Foreskin keratinocyte (primary cell): ENCODE measurements at places on chromosomes 2 and 18.
A peak's percentile ranks its signal among the peaks of the same experiment; 100 is the strongest.

DNA sequence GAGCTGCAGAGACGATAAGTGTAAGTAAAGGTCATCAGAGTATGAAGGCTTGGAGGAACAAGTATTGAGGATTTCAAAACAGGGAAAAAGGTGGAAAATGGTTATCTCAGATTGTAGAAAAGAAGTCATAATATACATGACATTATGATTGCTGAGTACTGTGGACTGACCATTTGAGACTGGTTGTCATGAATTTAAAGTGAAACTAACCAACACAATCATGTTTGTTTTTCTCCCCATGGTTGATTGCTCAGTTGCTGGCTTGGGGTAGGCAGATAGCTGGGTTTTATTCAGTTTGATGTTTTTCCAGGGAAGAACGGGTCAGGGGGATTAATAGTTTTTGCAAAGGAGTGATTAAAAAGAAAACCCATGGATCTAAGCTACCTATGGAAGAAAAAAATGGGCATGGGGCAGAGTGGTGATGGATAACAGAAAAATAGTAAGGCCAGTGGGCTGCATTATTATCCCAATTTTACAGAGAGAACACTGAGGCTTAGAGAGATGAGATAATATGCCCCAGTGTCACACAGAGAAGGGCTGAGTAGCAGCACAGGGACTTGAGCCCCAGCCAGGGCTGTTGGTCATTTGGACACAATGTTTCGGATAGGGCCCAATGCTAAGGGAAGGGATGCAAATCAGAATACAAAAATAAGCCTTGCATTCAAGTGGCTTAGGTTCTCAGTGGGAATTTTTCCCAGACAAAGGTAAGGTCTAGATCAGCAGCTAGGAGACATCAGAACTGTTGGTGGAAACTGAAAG lies 885.7 kb downstream of the DCC start:
- DNase-seq, result no peak

- no peak for DNase-seq
These were observed 104.4 kb upstream of the STK17B start for GRCh38 chr2:196275646-196276352.

DNA sequence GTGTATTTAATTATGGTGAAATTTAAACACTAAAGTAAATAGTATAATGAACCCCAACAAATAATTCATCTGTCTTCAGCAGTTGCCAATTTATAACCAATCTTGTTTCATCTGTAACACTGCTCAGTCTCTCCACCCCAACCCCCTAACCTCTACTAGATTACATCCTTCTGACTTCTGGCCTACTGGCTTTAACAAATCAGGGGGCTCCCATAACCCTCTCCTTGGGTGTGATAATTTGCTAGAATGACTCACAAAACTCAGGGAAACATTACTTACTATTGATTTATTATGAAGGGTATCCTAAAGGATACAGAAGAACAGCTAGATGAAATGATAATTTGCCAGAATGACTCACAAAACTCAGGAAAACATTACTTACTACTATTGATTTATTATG lies 50.7 kb downstream of the PIK3C3 start:
- DNase-seq, result no peak

DNA sequence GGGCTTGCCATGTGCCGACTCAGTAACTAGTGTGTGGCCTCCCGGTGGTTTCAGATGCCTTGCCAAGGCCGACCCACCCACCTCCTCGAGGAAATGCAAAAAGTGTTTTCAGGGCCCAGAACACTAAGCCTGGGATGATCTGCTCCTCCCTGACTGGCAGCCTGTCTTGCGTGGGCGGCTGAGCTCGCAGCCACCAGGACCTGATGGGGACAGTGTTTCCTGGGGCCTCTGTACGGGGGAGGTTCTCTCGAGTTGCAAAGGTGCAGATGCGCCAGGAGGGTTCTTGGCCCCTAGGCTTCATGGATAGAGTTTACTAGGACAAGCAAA lies 85.2 kb downstream of the GLI2 start:
- DNase-seq, result no peak

DNA sequence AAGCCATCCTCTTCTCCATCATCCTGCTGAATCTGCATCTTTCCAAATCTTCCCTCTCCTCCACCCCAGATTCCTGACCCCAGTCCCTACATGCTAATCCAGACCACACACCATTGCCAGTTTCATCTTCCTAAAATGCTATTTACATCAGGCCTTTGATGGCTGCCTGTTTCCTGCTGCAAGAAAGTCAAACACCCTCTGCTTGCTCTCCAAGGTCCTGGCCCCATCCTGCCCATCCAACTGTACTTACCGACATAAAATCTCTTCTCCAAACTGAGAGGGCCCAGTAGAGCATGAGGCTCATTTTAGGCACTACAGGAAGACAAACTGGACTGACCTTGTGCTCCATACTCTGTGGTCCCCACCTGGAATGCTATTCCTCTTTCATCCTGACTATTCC lies 19.0 kb downstream of the ALK start:
- DNase-seq, result no peak

DNA sequence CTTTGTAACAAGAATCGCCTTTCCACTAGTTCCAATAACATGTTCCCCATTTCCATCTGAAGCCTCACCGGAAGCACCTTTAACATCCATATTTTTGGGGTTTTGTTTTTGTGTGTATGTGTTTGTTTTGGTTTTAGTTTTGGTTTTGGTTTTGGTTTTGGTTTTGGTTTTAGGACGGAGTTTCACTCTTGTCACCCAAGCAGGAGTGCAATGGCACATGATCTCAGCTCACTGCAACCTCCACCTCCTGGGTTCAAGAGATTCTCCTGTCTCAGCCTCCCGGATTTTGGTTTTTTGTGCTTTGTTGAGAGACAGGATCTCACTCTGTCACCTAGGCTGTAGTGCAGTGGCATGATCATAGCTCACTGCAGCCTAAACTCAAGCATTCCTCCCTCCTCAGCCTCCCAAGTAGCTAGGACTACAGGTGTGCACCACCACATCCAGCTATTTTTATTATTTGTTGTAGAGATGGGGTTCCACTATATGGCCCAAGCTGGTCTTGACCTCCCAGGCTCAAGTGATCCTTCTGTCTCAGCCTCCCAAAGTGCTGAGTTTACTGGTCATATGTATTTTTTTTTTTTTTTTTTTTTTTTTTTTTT lies 36.3 kb downstream of the TGOLN2 start:
- no peak for DNase-seq

GRCh38 chr2:173134703-173135102 lies 59.1 kb downstream of the MAP3K20 start:
- peak; percentile 75 for DNase-seq

GRCh38 chr2:32446369-32446768 lies 89.5 kb downstream of the BIRC6 start:
- no peak for DNase-seq

- DNase-seq, result no peak
These were observed 115.5 kb downstream of the LAMA1 start for GRCh38 chr18:7002107-7002506.

DNA sequence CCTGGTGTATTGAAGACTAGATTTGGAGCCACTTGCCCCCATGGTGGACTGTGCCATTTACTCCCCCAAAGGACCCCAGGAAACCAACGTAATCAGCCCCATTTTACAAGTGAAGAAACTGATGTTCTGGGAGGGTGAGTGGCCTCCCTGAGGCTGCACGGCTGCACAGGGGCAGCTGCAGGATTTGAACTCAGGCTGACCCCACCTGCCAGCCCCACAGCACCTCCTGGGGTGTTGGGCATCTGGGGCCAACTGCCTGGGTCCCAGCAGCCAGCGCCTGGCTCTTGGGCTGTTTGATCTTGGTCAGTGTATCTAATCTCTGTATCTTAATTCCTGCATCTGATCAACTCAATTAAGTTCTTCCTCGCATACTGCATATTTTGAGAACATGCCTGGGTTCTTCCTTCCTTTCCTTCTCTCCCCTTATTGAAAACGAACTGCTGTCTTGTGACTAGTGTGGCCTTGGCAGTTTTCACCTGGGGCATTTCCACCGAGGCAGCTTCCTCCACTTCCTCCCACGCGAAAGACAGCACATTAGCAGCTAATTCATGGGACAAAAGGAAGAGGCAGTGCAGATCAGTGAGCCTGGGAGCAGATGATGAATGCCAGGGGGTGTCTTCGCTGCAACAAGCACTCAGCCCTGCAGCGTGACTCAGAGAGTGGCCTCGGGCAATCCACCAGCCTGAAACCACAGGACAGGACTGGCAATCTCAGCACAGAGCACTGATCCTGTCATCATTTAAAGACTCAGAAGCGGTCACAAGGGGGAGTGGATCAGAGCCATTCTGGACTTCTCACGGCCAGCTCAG lies 184.1 kb upstream of the RAB12 start:
- DNase-seq, result peak; percentile 78

GRCh38 chr2:137960223-137960622 lies 4.0 kb upstream of the HNMT start:
- DNase-seq, result no peak

DNA sequence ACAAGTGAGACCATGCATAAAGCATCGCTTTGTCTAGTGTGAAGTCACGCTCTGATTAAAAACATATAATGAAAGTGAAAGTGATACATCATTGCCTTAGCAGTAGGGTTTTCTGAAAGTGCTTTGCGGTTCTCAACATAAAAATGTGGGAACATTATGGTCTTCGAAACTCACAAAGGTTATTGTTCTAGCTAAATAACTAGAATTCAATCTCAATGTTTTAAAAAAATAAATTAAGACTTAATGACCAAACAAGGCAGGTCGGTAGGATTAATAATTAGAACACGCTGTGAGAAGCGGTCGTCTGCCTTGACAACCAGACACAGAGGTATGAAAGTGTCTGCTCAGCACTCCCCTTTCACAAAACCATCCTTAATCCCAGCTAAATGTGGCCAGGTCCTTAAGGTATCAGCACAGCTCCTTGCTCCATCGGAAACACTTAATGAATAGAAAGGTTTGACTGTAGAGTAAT lies 42.2 kb downstream of the KLHL14 start:
- peak; percentile 6 for DNase-seq

DNA sequence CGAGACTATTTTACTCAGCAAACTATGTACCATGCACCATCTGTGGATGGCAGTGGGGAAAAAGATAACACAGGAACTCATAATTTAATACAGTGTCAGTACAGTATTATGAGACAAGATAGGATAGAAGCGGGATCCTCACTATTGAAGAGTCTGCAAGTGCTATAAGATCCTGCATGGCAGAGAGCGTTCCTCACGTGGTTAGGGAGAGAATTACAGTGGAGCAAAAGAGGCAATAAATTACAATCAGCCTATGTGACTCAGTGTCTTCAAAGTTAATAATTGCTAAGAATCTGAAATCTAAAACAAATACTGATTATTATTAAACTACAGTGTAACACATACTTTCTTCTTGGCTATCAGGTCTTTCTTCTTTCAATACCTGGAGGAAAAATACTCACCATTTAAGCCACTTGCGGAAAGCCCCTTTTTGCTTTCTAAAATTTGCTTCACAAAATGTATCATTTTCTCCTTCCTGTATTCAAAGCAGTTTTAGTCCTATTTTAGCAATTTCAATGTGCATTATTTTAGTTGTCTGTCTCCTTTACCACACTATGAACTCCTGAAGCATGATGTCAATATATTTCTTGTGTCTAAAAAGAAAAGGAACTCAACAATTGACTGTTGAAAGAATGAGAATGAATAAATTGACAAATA lies 342.9 kb downstream of the SPAG16 start:
- no peak for DNase-seq

- DNase-seq, result no peak
These were observed 22.0 kb upstream of the PNO1 start for GRCh38 chr2:68135448-68136320.

DNA sequence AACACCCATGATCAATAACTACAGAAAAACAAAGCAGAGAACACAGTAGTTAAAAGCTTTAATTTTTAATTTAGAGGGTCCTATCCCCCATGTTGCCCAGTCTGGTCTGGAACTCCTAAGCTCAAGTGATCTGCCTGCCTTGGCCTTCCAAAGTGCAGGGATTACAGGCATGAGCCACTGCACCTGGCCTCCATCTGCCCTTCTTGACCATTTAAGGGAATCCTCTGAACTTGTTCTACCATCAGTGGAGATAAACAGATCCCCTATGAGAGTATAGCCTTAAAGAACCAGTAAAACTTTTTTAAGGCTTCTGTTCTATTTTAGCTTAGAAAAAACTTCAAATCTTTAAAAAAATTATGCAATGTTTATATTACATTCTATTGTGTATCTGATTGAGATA lies 13.5 kb upstream of the ATP5MC3 start:
- DNase-seq, result no peak

- DNase-seq, result no peak
These were observed 1105.1 kb upstream of the PIK3C3 start for GRCh38 chr18:40849886-40850285.

GRCh38 chr2:83172841-83173240 lies 1286.2 kb downstream of the SUCLG1 start:
- DNase-seq, result no peak

DNA sequence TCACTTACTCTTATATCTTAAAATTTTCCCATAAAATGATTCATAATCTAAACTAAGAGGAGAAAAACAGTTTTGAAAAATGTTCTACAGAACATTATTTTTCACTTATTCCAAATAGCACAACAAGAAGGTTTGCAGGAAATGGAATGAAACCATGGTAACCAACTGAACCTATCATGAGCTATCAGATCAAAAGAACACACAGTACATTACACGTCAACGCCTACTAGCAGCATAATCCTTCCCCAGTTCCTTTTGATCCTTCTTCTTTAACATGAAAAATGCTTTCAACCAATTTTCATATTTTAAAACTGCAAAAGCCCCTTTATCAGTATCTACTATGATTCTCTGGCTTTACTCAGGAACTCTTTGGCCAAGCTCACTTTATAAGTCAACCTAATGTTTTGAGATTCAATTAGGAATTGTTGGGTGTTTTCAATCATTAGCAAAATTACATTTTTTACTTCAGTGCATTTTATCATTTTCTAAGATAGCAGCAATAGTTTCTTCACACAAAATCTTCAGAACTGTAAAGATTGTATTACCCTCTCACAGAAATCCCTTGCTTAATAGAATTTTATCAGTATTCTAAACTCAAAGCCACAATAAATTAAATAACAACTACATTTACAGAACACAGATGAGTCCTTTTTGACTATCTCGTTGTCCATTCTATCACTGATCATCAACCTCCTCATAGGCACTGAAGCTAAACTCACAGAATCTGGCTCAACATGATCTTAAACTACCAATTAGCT lies 102.5 kb downstream of the CHN1 start:
- no peak for DNase-seq

DNA sequence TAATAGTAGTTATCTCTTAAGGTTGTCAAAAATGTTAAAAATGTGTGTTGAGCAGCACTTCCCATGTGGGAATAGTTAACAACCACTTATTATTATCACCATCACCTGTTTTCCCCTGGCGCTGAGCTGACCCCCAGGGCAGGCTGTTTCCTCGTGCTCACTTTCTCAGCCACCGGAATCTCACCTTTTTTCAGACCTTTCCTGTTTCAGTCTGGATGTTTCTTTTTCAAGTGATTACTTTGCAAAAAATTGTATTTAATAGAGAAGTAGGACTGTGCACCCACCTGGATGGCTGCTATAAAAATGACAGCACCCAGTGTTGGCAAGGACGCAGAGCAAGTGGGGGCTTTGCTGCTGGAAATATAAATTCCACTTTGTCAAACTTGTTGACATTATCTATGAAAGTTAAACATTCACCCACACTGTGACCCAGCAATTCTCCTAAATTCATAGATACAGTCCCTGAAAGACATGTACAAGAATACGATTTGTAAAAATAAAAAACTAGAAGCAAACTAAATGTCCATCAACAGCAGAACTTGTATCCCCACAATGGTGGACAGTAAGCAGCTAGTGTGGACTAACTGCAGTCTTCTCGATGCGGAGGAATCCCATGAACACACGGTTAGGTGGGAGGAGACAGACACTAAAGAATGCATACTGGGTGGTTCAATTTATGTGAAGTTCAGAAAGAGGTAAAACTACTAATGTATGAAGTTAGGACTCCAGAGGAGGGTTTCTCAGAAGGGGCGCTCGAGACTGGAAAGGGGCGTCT lies 66.5 kb downstream of the SOWAHC start:
- DNase-seq, result no peak

GRCh38 chr2:172552547-172553291 lies 3.2 kb upstream of the PDK1 start:
- peak; percentile 68 for DNase-seq
